Hepatocyte (in vitro differentiated cells): ENCODE measurements at places on chromosomes 6 and 20. TPM values are rescaled to one million over a fixed set of nuclear protein-coding genes. Genes with fewer than 3 reads are reported as not detected.

Gene RAD21L1
- polyA plus RNA-seq, result not detected in 2 replicates

Gene ATP6V1G2
- 0.73 TPM in 1 of 2 replicates, not detected in the other for polyA plus RNA-seq

DNA sequence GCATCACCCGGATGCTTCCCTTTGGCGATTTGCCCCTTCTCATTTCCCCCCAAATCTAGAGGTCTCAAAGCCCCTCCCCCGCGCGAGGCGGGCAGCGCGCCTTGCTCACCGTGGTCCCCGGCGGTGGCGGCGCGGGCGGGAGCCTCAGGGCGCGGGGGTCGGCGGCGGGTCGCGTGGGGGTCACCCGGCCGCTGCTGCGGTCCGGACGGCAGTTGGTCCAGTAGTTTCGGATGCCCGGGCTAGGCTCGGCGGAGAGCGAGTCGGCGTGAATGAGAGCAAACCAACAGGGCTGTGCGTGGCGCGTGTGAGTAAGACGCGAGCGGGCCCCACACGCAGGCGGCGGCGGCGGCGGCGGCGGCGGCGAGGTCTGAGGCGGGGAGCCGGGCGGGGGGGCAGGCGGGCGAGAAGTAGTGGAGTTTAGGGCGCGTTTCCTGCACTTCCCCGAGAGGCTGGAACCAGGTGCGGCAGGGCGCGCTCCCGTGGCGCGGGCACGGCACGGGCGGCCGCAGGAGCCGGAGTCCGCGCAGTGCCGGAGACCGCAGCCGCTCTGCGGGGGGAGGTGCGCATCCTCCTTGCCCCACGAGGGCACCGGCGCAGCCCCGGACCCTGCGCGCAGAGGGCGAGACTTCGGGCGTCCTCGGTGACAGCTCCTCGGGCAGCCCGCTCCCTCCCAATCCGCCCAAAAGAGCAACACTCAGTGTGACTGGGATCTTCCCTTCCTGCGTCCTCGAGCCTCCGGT, 567 bp downstream of the HS3ST5 start:
- DNase-seq, result peak; percentile 52

GRCh38 chr6:6910734-6911295, 196.9 kb upstream of the RREB1 start:
- no peak for DNase-seq

GRCh38 chr6:43812850-43813578, 43.0 kb downstream of the VEGFA start:
- DNase-seq, result peak; percentile 81

DNA sequence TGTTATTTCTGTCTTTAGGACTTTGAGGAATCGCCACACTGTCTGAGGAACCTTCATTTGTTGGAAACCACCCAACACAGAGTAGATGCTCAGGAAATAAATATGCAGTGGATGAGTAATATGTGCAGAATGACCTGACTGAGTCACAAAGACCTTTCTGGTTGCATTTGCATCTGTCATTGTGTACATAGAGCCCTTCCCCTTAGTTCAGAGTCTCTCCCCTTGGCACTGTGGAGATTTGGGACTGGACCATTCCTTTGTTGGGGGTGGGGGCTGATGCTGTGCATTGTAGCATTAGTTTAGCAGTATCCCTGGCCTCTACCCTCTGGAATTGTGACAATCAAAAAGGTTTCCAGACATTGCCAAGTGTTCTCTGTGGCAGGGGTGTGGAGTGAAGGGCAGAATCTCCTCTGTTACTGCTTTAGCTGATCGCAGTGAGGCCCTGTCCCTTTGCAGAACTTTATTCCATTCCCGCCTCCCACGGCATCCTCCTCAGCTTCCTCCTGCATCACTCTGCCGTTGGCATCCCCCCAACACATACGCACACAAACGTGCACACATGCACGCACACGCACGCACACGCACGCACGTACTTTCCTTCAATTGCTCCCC, 64.5 kb downstream of the EYA2 start:
- no peak for DNase-seq
